ENCODE measurements at places on chromosomes 5 and 9.
A peak's percentile ranks its signal among the peaks of the same experiment; 100 is the strongest.

DNA sequence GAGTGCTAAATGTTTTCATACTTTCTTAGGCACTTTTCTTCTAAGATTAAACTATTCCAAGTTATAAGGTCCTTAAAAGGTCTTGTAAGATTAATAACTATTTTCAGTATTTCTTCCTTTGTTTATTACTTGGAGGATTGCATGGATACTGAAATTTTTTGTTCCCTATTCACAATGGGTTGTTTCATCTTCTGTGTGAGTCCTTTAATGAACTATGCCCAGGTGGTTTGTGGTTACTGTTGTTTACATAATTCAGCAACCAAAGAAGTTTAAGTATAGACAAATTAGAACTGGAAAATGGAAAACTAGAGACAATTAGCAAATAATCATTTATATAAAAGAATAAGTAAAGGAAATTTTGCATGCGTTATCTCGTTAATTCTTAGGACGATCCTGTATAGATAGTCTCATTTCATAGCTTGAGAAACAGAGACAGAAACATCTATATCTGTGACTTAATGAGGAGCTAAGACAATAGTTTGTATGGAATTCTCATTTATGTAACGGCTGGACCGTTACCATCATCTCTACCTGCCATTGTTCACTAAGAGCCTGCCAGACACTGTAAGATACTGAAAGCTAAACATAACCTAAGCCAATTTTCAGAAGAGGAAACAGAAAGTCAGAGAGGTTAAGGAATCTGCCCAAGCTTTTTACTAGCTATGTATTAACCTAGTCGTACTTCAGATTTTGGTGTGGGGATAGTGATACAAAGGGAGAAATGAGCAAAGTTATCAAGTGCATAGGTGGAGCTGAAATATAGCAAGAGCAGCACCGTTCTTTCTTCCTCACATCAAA, 148.2 kb downstream of the PAM start:
- DNase-seq = no peak

DNA sequence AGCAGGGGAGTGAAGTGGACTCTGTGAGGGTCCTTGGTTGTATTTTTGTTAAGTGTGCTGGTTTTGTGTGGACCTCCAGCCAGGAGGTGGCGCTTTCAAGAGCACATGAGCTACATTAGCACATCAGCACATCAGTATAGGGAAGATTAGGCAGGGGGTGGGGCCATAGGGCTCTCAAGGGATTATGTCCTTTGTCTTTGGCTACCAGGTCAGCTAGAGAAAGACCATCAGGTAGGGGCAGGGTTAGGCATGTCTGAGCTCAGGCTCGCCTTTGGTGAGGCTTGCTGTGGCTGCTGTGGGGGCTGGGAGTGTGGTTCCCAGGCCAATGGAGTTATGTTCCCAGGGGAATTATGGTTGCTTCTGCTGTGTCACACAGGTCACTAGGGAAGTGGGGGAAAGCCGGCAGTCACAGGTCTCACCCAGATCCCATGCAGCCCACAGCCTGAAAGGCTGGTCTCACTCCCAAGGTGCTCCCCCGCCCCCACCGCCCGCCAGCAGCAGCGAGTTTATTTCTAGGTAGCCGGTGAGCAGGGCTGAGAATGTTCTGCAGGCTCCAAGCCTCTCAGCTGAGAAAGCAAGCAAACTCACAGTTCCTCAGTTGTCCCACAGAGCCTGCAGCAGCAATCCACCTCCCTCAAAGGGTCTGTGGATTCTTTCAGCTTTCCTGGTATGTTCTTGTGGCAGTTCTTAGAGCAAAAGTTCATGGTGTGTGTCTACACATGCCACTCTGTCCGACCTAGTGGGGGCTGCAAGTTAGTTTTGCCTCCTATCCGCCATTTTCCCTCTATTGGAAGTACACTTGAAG, 13.7 kb downstream of the OR1J1 start:
- peak; percentile 20 for DNase-seq

- DNase-seq = no peak
Measured at GRCh38 chr9:2787065-2787464, 56.8 kb downstream of the PUM3 start.

DNA sequence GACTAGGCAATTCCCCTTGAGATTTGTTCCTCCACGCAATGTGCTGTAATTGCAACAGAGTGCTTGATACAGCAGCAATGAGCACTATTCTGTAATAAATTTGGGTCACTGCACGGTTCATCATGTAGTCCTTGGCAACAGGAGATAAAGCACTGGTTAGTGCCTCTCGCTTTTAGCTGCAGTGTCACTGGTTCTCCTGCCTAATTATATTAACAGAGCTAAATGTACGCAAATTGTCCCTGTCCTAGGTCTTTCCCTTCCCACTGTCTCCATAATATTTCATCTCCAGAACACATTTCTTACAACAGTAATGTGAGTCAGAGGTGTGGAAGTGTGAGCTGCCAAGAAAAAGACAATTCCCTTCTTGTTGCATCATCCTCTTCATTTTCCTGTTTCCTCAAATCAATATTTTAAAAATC, 553.1 kb downstream of the ZNF608 start:
- DNase-seq = no peak

DNA sequence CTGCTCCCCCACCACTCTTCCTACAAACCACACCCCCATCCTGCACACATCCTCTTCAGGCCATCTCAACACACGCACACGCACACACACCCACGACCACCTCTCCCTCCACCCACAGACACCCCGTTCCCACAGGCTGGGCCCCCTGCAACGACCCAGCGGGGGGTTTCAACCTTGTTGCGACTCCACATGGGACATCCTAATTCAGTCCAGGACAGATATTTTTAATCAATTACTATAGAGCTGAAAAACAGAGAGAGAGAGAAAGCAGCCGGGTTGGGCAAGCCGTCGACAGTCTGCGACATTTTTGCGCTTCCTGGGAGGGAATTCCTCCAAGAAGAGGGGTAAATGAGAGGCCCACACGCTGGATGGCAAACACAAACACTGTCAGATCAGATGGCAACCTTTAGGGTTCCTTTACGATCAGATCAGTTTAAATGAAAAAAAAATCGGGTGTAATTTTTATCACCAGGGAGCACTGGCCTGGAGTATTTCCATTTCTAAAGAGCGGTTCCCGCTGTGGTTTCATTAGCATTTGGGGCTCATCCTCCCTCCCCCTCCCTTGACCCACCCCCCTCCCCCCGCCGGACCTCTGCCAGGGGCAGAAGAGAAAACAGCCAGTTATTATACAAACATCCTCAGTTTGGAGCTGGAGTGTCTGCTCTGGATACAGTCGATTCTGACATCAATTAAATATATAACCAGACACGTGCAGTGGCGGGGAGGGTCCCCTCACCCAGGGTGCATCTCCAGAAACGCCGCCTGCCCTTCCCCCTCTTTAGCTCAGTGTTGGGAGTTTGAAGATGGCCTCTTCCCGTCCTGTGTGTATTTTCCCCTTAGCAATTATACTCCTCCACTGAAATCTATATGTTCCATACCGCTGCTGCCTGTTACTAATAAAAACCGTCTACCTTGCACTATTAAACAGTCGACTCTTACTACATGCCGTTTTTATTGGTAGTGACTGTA, 2.3 kb upstream of the IRX2 start:
- no peak for DNase-seq

DNA sequence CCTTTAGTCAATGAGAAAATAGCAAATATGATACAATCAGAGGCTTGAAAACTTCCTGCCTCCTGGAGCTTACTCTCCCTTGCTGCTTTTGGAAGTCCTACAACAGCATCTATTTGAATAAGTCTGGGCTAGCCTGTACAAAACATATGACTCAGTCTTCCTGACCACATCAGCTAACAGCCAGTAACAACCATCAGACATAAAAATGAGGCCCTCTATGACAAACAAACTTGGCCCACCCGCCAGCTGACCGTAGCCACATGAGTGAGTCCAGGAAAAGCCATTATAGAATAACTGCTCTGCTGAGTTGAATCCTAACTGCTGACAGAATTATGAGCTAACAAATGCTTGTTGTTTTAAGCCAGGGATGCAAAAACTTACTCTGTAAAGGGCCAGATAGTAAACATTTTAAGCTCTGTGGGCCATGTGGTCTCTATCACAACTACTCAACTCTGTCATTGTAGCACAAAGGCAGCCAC, 347.6 kb downstream of the PTPRD start:
- DNase-seq = no peak

DNA sequence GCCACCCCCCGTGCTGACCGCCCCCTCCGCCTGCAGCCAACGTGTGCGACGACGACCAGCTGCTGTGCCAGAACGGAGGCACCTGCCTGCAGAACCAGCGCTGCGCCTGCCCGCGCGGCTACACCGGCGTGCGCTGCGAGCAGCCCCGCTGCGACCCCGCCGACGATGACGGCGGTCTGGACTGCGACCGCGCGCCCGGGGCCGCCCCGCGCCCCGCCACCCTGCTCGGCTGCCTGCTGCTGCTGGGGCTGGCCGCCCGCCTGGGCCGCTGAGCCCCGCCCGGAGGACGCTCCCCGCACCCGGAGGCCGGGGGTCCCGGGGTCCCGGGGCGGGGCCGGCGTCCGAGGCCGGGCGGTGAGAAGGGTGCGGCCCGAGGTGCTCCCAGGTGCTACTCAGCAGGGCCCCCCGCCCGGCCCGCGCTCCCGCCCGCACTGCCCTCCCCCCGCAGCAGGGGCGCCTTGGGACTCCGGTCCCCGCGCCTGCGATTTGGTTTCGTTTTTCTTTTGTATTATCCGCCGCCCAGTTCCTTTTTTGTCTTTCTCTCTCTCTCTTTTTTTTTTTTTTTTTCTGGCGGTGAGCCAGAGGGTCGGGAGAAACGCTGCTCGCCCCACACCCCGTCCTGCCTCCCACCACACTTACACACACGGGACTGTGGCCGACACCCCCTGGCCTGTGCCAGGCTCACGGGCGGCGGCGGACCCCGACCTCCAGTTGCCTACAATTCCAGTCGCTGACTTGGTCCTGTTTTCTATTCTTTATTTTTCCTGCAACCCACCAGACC, 80.2 kb downstream of the NTNG2 start:
- peak; percentile 39 for DNase-seq

DNA sequence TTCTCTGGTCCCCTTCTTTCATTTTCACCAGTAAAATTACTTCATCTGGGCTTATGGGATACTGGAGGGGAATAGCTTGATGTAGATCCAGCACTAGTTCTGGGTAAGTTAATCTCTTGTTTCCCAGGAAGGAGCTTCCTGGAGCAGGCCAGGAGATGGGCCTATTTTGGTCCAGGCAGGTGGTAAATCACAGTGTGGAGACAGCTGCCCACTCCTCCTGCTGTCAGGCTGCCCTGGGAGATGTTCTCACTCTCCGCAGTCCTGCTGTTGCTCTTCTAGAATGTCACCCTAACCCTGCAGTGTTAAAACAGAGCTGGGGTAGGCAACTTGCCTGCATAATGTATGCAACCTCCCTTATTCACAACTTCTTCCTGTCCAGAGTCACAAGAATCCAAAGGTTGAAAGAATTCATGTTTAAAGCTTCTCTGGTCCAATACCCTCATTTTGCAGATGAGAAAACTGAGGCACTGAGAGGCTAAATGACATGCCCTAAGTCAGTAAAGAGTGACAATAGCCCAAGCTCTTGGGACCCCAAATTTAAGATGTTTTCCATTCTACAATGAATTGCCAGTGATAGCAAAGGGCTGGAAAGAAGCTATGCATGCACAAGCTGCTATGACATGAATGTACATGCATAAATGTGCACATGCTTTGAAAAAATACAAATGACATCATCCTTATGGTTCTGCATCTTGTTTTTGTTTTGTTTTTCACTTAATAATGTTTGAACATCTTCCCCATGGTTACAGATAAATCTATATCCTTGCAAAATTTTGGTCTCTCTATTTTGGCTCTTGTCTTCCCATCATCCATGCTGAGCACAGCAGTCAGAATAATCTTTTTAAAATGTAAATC, 71.8 kb upstream of the ADRA1B start:
- DNase-seq = no peak

- no peak for DNase-seq
Measured at GRCh38 chr5:169764018-169764378, 126.9 kb downstream of the DOCK2 start.

DNA sequence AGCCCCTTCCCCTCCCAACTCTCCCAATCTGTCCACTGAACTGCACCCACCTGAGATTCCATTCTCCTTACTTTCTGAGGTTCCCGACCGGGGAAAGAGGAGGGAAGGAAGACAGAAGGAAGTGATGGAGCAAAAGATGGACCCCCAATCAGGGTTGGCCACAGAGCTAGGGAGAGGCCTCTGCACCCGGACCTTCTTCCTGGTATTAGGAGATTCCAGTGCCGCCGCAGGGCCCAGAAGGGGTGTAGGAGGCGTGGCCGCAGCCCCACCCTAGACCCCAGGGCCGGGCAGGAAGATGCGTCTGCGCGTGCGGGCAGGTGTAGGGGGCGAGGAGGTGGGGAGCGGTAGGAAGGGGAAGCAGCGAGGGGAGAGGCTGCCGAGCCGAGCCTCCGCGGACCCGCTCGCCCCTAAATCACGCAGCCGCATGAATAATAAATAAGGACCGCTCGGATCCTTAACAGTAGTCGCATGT, 104.2 kb upstream of the MVB12B start:
- no peak for DNase-seq

GRCh38 chr9:35814106-35814840, 569 bp downstream of the HINT2 start:
- peak; percentile 52 for DNase-seq

GRCh38 chr5:145811834-145812625, 23.1 kb downstream of the PRELID2 start:
- DNase-seq = no peak

- DNase-seq = no peak
Measured at GRCh38 chr5:83632874-83633273, 87.8 kb downstream of the HAPLN1 start.

DNA sequence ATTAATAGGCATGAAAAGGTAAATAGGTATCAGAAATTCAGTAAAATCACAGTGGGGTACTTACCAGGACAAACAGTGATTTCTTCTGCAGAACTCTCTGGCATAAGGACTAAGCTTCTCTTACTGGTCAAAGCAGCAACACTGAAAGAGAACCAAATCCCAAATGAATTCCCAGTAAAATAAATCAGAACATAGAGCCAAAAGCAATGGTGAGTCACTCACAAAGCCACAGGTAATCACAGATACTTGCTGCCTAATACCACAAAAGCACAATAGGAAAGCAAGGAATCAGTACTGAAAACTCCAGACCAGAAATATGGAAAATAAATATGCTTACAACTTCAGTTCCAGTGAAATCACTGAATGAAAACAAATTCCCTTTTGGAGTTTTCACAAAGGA, 50.7 kb downstream of the UIMC1 start:
- no peak for DNase-seq

DNA sequence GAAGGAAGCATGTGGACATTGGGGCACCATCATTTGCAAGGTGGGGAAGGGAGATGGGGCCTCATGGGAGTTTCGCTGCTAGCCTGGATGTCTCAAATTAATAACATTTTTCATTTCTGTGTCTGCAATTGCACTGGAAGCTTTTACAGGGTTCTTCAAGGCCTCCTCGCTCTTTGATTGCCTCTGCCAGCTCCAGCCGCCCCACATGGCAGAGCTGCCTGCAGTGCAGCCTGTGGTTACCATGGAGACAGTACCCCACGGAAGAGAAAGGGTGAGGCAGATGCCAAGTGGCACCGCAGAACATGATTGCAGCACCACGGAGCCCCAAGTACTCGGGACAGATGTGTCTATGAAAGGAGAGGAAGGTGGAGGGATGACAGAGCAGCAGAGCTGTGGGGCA, 25.4 kb downstream of the CTNND2 start:
- DNase-seq = no peak

- DNase-seq = peak; percentile 52
Measured at GRCh38 chr9:95516734-95517558, at the start of gene PTCH1. Gene PTCH1 (minus strand): TSS chr9:95516971.

- DNase-seq = no peak
Measured at GRCh38 chr9:18018661-18019060, 439.8 kb downstream of the SH3GL2 start.

- no peak for DNase-seq
Measured at GRCh38 chr9:123234853-123235252, 33.5 kb downstream of the STRBP start.

GRCh38 chr9:17624571-17624970, 45.7 kb downstream of the SH3GL2 start:
- DNase-seq = no peak

Measured in stimulated activated CD4-positive, alpha-beta T cell treated with anti-CD3 and anti-CD28 coated beads, Interleukin-2, amount 100 ng/mL, for 24 hours (primary cell).